Liver (tissue), 10 donors: ENCODE measurements at places on chromosomes 13 and 19.

DNA sequence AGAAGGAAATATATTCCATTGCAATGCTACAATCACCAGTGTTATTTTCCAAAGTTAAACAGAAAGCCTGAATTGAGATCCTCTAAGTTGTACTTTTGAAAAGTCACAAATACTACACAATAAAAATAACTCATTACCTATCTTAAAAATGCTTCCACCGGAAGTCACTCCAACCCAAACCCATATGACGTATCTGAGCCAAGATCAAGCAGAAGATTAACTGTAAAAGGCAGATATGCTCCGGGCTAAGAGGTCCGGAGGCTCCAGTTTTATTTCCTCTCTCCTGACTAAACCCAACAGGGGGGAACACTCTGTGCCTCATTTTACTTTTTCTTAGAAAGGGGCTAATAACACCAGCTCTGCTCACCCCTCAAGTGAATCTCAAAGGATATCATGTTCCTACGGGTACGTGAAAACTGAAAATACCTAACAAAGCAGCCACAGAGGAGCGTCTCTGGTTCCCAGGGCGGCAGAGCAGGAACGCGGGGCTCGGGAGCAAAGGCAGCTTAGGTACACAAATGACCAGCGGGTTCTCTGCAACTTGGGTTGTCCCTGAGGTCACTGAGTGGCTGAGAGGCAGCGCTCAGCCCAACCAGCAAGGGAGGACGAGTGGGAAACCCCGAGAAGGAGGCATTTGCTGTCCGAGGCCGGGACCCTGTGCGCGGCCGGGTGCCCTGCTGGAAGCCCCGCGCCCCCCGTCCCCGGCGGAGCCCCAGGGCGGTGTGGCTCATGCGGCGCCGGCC, 750 bp downstream of the RAB20 start:
- peak; percentile 49 for DNase-seq

DNA sequence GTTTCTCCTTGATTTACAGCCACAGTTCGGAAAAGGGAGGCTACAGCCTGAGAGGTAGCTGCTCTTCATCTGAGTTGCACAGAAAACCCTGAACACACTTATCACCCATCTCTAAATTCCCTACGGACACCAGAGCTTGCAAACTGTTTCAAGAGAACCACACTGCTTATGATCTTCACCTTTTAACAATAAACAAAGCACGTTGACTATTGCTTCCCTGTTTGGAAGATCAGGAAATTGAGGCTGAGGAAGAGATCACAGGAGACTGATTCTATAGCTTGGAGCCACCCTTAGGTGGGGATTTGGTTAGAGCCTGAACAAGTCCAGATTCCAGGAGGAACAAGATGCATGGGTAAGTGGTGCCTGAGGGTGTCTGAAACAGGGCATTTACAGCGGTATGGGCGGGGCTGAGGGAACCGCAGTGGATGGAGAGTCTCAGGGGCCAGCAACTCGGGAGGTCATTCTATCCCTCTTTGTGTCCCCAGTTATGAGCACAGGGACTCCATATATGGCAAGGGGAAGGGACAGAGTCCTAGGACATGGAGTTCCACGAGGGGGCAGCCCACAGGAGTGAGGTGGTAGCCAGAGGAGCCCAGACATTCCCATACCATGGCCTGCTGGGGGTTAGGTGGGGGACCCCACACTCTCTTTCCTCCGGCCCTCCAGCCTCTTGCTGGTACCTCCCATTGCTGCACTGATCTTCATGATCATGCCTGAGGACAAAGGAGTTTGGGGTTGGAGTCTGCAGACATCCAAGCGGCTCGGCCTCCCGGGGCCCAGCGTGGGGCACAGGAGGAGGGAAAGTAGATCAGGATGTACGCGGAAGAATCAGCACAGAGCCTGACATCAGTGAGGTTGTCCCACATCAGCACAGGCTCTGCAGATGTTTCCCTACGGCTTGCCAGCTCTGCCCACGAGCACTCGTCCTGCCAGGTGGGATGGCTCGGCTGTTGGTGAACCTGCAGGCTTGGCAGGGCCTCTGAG, 162.3 kb upstream of the ZNF536 start:
- no peak for DNase-seq

DNA sequence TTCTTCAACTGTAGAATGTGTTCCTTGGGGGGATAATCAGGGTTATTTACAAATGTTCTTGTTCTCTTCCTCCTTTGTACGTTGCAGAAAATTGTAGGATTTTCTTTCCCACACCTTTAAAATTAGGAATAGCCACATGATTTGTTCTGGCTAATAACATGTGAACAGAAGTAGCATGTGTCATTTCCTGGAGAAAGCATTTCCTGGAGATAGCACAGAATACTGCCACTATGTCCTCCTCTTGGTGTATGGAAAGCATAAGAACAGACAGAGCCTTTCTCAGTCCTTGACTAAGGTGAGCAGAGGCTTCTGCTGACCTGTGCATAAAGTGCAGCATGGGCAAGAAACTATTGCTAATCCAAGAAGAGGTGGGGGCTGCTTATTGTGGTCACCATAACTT, 101.8 kb downstream of the FAM216B start:
- DNase-seq: no peak

DNA sequence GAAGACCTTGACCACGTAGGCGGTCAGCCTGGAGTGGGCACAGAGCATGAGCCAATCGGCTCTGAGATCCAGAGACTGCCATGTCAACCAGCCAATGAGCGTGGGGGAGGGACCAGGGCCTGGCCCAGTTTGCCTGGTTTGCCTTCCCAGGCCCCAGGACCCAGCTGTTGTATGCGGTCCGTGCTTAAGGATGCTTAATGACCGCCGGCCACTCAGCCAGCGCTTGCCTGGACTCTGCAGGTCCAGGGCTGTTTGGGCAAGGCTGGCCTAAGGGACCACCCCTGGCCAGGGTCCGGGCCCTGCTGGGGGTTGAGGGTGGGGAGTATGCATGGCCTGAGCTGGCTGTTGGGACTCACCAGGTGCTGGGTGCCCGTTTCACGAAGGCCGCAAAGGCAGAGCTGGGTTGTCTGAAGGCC, 23.1 kb upstream of the TNFSF14 start:
- no peak for DNase-seq

DNA sequence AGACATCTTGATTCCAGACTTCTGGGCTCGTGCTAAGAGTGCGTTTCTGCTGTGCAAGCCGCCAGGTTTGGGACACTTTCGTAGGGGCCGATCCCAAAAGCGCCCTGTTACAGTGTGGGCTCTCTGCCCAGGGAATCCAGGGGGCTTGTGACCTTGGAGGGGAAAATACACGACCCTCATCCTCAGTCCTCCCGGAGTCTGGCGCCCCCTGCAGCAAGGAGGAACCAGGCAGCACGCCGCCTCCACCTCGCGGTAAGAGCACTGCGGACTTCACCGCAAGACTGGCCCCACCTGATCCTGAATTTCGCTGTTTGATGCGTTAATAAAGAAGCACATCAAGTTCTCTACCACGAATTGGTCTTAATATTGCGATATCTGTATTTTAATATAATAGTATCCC, 5.2 kb downstream of the POLRMT start:
- DNase-seq: no peak

GRCh38 chr19:6417713-6418561, 6.7 kb downstream of the KHSRP start:
- DNase-seq: no peak

DNA sequence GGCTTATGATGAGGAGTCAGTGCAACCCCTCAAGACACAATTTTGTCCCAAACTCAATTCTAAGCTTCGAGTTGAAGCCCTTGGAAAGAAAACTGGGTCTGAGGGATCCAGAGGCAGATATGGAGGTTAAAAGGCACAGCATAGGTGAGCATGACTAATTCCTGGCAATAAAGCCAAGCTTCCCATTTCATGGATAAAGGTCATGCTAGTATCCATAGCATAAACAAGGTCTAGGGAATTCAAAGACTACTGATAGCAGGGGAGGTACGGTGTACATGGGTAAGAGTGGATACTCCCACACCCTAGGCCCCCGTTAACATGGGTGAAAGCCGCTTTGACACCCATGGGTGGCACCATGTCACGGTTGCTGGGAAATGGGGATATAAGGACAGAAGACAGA, 24.0 kb downstream of the MED4 start:
- DNase-seq: no peak

DNA sequence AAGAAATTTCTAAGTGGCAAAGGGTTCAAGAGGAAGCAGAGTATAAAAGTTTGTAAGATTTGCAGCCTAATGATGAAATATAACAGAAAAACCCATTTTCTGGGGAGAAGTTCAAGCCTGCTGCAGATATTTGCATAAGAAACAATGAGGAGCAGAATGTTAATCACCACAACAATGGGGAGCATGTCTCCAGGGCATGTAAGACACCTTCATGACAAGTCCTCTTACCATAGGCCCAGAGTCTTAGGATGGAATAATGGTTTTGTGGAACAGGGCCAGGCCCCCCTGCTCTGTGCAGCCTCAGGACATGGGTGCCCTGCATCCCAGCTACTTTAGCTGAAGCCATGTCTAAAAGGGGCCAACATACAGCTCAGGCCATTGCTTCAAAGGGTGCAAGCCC, 809.0 kb upstream of the SLITRK5 start:
- DNase-seq: no peak

DNA sequence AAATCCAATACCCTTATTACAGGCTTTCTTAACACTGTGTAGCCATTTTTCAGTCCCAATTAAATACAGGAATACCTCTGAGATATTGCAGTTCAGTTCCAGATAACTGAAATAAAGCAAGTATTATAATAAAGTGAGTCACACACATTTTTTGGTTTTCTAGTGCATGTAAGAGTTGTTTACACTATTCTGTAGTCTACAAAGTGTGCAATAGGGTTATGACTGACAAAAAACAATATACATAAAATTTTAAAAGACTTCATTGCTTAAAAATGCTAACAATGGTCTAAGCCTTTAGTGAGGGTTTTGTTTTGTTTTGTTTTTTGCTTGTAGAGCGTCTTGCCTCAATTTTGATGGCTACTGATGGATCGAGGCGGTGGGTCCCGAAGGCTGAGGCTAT, 434.4 kb upstream of the NBEA start:
- no peak for DNase-seq

- DNase-seq: no peak
Observed at GRCh38 chr13:91468301-91468700, 69.9 kb downstream of the GPC5 start.

DNA sequence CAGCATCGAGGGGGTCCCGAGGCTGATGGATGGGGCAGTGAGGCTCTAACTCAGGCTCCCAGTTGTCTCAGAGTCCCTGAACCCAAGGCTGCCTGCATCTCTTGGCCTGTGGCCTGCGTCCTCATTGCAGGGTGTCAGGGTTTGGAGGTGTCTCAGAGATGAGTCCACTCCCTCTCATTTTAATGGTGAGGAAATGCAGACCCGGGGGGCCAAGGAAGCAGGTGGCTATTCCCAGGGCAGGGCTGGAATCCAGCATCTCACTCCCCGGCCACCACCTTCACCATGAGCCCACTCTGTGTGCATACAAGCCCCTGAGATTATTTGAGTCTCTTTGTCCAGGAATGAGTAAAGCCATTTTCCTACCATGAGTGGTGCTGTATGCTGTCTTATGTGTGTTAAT, 21.4 kb downstream of the TEX29 start:
- DNase-seq: peak; percentile 16

DNA sequence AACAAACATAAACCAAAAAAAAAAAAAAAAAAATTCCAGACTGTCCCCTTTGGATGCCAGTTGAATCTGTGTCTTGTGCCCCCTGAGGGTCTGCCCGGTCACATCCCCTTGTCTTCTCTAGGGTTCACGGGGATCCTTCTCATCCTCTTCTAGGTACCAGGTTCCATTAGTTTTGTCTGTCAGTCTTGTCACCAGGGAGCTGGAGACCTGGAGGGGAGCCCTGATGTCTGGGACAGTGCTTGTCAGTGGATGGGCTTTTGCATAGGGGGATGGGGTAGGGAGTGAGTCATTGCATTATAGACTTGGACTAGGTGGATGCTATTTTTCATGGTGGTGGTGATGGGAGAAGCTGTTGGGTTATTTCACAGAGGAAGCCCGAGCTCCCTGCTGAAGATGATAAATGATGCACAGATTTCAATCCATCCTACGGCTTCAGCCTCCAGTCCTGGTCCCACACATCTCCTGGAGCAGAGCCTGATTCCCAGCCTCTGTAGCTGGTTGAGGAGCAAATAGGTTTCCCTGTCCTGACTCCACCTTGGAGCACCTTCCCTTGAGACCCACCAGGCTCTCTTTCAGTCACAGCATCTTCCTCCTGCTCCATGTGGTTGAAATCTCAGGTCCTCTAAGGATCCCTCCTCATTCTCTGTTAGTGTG, 26.0 kb downstream of the WTIP start:
- no peak for DNase-seq

DNA sequence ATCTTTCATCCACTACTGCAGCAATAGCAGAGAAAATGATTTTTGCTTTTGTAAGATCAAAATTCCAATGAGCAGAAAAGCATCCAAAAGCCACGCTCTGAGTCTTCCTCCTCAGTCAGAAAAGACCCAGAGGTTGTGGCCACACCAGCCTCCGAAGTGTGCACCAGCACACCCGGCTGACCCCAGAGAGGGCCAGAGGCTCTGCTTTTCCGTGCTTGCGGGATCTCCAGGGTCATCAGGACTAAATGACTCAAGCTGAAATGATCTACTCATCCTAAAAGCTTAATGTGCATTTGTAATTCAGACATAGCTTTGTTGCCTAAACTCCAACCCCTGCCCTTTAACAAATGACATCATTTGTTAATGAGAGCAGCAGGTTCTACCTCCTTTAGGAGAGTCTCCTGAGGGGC, 16.5 kb downstream of the RXFP2 start:
- DNase-seq: no peak

DNA sequence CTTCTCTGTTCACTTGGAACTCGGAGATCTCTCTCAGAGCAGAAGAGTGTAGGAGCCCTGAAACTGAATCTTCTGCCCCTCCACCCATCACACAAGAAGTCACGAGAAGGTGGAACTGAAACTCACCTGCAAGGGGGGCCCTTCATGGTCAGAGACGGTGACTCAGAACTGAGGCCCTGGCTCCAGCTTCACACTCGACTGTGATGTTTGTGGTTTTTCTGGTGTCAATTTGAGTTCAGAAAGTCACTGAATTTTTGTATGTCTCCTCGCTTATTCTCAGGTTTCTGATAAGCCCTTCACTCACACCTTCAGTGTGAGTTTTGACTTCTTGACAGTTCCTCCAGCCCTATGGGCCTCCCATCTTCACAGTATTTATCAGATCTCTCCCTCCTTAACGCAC, 23.1 kb downstream of the SIGLEC5 start:
- DNase-seq: no peak

- no peak for DNase-seq
Observed at GRCh38 chr13:82898586-82898985, 983.7 kb downstream of the SLITRK1 start.

DNA sequence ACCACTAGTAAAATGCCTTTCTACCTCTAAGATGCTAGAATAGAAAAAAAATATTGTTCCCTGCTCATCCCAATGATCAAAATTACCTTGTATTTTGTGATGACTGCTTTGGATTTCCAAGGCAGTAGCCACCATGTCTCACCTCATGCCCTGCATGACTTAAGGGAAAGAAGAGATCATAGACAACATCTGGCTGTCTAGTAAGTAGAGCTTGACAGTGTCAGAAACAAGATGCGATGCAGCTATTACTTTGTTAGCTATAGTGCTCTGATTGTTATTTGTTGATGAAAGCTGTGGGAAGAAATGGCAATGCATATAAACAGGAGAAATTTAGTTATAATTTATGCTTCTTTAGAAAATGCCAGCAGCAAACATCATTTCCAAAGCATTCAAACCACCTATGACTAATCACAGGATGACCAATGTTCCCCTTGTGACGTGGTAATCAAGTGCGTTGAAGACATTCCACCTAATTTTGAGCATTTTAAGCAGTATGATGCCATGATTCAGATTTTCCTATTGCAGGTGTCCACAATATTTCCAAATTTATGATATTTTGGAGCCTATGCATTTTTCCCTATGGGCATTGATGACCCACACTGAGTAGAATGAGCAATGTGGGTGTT, 308.3 kb downstream of the KCNRG start:
- DNase-seq: no peak
